ENCODE measurements at places on chromosomes 3 and 15.

DNA sequence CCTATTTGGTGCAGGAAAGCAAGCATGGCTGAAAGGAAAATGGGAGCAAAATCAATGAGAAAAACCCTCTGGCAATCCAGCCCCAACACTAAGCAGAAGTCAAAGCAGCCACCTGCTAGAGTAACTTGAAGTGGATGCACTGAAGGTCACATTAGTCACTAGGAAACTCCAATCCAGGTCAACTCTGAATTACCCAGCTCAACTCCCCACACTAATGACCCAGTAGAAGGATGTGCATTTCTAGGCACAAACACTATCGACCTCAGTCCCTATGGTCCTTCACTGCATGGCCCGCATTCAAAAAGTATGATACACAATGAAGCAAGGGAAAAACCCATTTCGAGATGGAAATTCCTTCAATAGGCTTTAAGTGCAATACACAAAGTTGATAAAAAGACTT lies 80.6 kb downstream of the RAD18 start:
- no peak for DNase-seq

DNA sequence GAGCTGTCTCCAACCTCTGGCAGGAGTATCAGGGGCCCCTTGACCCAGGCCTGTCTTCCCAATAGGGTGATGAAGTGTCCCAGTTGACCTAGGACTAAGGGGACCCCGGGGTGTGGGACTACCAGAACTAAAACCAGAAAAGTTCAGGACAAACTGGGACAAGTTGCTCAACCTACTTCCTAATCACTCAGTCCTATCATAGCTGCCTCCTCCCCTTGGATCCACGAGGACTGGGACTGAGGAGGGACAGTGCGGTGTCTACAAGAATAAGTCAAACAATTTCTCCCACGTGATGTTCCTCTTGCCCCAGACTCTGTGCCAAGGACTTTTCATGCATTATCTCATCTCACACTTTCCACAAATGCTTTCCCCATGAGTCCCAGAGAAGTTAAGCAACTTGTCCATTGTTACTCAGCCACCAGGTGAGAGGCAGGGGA lies 49.4 kb upstream of the SLCO2A1 start:
- DNase-seq, result no peak

- no peak for DNase-seq
These were observed 12.6 kb downstream of the YEATS2 start for GRCh38 chr3:183710231-183710630.

DNA sequence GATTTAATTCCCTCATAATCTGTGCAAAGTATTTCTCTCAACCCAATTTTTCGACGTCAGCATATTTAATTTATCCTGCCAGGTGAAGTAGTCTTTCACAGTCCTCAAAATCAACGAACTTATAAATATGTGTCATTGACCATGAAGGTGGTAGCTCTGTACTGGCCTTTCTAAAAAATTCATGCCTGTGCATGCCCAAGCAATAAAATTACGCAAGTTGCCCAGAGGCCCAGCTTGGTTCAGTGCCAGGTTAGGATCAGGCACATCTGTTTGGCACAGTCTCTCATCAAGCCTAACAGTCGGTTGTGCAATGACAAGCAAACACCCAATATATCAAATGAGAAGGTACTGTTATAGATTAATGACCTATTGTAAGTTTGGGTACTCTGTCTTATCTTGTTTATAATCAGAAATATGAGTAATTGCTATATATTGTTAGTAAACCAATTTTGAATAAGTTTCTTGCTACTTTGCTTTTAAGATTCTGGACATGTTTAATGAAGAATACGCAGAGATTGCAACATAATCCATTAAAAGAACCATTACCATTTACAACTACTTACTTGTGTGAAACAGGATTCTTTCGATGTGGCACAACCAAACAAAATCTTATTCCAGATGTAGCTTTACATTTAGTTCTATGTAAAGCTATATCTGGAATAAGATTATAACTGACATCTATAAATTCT lies 159.0 kb upstream of the IL12A start:
- no peak for DNase-seq

Measured in left renal cortex interstitium (tissue), 4 donors.